ENCODE measurements at places on chromosomes 1 and 21. TPM values are rescaled to one million over a fixed set of nuclear protein-coding genes. Genes with fewer than 3 reads are reported as not detected.

Gene ATP1A2
- 3.5 TPM for total RNA-seq

Gene LRRC38
- total RNA-seq = not detected

Gene SAMD13
- total RNA-seq = 0.93 TPM

Gene FRRS1
- 4.5 TPM for total RNA-seq

Gene REN
- total RNA-seq = not detected
